ENCODE measurements at places on chromosomes 7 and 10. TPM values are rescaled to one million over a fixed set of nuclear protein-coding genes. Genes with fewer than 3 reads are reported as not detected.

Gene PRKCQ
- total RNA-seq: 0.34 TPM

Gene SPDYE16
- 0.12 TPM for total RNA-seq

Gene KLLN
- 0.58 TPM for total RNA-seq

Gene SLC16A9
- total RNA-seq: 1.2 TPM

Gene ACBD7
- total RNA-seq: not detected

GRCh38 chr10:70295321-70295720 lies 11.5 kb upstream of the NPFFR1 start:
- no peak for DNase-seq

- DNase-seq: no peak
Measured at GRCh38 chr7:128148676-128149075, 92.4 kb upstream of the LEP start.

GRCh38 chr7:494906-495305 lies 24.7 kb downstream of the PDGFA start:
- DNase-seq: peak; percentile 16

GRCh38 chr10:72331575-72332422 lies 22.9 kb downstream of the DNAJB12 start:
- DNase-seq: peak; percentile 86

GRCh38 chr7:45596665-45597095 lies 22.5 kb downstream of the ADCY1 start:
- DNase-seq: no peak

- DNase-seq: no peak
Measured at GRCh38 chr10:9239298-9239697, 1184.8 kb downstream of the GATA3 start.

DNA sequence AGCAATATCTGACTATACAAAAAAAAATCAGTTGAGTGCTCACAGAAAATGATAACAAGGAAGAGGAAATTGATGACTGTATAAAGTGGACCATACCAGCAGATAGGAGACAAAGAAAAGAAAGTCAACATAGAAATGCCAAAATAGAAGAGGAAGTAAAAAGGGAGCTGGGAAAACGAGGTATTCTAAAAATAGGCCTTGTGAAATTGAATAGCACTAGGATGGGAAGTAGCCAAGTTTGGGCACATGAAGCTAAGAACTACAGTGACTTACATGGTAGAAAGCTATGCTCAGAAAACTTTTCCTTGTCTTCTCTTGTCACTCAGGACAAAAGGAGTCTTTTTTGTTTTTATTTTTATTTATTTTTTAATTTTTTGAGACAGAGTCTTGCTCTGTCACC lies 76.2 kb upstream of the APBB1IP start:
- no peak for DNase-seq

- DNase-seq: no peak
Measured at GRCh38 chr10:30114401-30114800, 55.0 kb upstream of the JCAD start.

Measured in left cardiac atrium (tissue), 4 donors.